ENCODE measurements at places on chromosomes 7 and 10.

GRCh38 chr10:33120700-33121099, 162.7 kb upstream of the ITGB1 start:
- no peak for DNase-seq

DNA sequence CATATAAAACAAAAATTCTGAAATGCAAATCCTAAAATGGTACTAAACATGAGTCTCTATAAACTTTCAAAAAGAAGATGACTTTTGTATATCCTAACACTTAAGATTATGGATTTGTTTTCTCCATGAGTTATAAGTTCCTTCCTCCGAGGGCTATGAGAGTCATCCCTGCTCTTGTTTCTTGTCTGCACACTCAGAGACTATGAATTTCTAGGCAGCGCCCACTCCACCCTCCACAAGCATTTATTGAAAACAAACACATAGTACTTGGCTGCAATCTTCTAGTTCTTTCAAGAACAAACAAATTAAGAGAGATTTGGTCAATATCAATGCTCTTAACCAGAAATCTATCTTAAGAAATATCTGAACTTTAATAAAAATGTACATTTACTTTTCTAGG, 211.7 kb downstream of the DKK1 start:
- DNase-seq: no peak

DNA sequence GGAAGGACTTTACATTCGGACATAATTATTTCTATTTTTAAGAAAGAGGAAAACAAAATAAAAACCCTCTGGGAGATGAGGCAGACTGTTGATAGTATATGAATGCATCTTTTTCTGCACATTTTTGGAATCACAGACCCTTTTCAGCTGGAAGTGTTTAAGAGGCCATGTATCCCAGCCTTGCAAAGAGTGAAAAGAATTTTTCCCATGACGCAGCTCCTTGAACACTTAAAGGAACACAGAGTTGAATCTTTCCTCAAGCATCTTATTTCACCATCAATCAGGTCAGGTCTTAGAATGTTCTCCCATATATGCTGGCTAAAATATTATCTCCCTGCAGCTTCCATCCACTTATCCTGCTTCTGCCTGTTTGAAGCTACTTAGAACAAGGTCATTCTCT, 45.9 kb upstream of the PAPSS2 start:
- DNase-seq: no peak

DNA sequence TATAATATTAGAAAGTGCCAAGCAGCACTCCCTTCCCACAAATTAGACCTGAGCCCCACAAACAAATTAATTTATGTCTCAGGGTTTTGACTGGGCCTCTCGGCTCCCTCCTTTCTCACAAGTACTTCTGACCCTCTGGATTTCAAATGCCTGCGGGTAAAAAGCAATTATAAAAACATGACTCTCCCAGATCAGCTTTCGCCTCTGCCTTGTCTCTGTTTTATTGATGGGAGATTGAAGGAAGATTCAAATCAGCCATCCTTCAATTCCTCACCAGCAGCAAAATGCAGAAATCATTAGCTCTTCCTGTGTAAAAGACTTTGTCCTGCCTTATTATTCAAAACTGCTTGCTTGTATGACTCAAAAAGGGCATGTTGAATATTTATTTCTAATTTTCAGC, 453.7 kb upstream of the MKI67 start:
- DNase-seq: no peak

- no peak for DNase-seq
Measured at GRCh38 chr10:21031232-21031795, 134.2 kb upstream of the NEBL start.

- DNase-seq: no peak
Measured at GRCh38 chr10:99331207-99331803, 2.1 kb downstream of the CNNM1 start.

DNA sequence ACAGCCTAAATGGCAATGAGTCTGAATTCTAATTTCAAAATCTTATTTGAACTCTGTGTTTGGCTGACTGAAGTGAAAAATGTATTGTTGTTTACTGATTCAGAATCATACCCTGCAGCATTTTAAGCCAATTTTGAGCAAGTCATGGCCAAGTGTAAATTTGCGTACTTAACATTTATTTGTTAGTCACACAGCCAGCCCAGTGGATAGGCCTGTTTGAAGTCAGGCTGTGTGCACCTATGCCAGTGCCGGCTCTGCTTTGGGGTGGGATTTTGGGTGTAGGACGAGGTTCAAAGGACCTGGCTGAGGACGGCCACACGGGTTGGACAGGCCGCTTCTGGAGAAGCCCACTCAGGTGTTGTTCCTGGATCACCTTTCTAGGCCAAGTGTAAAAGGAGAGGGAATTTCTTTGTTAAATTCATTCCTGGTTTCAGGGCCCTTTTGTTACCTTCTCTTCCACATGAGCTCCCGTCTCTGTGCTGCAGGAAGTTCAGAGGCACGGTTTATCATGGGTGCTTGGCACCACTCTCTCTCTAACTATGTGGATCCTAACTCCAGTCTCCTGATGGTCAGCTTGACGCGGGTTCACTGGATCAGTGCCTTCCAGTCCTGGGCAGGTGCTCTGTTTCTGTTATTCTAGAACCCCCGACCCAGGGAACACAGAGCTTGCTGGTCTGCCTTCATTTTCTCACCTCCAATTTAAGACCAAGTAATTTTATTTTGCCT, 84.7 kb downstream of the CCNY start:
- DNase-seq: no peak

DNA sequence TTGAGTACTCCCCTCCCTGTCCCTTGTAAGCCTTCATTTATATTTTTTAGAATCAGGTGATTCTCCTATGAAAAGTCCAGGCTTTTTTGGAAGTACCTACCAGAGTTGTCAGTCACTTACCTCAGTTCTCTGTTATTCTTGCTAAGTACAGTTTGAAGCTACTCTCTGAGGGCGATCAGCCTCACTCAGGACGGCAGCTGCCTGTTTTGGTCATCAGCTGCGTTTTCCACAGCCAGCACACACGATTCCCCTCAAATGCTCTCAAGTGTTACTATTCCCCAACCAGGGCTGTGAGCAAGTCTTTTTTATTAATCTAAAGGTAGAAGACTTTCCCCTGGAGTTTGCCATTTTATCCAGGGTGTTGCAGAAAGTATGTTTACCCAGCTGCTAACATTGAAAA, 328.6 kb downstream of the SUGCT start:
- DNase-seq: no peak

- no peak for DNase-seq
Measured at GRCh38 chr7:12633582-12633981, 53.9 kb upstream of the ARL4A start.

DNA sequence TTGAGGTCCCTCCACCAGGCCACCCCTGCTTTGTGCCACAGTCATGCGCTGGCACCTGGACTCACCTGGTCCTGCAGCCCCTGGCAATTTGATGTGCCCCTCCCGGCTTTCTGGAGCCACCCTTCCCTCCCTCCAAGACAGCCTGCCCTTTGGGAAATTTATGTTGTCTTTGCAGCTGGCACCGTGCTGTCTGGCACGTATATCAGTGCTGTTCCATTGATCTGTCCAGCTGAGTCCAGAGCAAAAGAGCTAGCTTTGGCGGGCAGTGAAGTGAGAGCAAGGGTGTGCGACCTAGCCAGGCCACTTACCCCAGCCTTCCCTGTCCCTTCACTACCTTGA, 5.7 kb downstream of the RARRES2 start:
- no peak for DNase-seq

DNA sequence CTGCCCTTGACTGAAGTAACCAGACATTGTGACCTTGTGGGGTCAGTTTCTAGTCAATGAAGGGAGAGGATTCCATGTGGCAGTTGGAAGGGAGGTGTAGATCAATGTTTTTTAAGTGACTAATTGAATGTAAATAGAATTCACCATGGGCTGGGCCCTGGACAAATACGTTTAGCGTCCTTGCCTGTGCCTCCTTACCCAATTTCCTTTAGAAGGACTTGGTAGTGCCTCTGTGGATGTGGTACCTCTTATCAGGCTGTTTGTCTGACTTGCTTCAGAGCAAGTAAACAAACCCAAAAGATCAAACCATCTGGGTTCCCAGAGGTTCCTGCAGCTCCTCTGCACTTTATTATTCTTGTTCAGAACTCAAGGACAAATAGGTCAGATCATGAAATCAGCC, 4.3 kb upstream of the KAT6B start:
- no peak for DNase-seq

DNA sequence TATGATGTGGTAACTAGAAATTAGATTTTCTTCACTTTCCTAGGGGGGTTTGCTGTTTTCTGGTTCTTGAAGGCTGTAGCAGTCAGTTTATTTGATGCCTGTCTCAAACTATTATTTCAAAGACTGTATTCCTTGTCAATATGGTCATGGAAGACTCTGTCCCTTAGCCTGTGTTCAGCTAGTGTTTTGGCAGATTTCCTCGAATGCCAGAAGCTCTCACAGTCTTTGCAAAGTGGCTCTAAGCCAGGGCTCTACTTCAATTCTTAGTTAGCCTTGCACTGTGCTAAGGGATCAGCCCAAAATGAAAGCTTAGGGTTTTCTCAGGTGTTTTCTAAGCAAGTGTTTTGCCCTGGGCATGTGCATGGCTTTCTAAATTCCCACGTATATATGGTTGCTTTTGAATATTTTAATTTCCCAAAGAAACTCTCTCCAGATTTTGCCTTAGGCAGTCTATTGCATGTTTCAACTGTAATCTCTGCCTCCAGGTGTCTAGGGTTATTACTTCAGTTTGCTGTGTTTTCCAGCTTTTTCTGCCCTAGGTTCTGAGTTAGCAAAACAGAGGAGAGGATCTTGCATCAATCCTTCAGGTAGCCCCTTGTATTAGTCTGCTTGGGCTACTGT, 7.2 kb upstream of the C1GALT1 start:
- DNase-seq: no peak

- no peak for DNase-seq
Measured at GRCh38 chr7:84364708-84365107, 170.1 kb upstream of the SEMA3A start.

DNA sequence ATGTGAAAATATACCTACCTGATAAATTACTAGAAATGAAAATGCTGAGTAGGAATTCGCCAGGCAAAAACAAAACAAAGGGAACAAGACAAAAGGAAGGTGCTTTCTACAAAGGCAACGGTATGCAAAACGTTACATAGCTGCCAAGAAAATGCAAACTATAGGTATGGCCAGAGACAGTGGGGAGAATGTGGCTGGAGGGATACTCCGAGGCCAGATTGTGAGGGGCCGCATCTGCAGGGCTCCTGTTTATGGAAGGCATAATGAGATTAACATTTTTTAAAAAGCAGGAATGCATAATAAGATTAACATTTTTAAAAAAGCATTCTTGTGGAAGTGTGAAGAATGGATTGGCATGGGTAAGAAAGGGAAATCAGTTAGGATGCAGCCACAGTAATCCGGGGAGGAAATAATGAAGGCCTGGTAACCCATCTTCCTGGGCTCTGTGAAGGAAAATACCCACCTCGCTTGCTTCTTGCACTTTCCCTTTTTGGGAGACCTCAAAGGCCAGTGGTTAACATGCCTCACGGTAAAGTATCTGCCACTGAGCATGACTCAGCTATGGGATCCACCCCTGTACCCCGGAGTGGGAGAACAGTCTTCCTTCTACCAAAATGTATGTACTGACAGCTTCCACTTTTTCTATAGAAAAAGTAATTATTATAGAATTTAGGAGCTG, 145.8 kb upstream of the LRRN3 start:
- no peak for DNase-seq

DNA sequence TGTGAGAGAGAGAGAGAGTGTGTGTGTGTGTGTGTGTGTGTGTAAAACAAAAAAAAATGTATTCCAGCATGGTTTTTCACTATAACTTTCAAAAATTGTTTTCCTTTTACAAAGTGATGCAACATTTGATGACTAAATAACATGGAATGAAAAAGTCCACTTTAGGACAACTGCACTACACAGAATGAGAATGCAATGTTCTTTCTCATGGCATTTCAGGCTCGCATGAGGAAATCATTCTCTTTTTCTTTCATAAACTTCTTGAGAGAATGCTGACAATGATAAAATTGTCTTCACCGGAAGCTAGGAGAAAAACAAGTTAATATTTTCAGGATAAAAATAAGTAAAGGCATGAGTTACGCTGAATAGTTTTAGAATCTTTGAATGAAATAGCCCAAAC, 53.7 kb downstream of the SLC16A12 start:
- DNase-seq: no peak

DNA sequence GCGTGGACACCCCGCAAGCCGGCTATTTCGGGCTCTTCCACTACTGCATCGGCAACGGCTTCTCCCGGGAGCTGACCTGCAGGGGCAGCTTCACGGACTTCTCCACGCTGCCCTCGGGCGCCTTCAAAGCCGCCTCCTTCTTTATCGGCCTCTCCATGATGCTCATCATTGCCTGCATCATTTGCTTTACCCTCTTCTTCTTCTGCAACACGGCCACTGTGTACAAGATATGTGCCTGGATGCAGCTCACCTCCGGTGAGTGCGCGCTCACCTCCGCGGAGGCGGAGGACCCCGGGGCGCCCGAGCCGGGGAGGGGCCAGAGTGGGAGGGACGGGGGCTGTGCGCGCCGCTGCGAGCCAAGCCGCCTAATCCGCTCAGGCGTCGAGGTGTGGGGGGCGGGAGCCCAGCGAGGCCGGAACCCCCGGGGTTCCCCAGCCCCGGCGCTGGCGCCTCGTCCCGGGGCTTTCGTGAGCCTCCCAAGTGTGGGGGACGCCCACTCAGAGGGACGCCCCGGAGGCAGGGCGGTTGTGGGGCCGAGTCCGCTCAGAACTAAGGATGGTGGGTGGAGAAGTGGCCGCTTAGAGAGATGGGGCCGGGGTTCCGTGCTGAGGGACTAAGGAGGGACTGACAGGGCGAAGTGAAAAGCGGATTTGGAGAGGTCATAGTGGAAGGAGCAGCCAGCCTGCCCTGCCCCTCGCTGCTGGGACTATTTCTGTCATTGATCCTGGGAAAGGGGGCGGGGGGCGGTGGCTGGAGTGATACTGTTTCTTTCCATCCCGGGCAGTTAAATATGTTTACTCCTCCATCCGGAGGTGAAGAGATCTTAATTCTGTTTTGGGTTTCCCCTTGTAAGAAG, 795 bp downstream of the LHFPL3 start:
- DNase-seq: no peak

DNA sequence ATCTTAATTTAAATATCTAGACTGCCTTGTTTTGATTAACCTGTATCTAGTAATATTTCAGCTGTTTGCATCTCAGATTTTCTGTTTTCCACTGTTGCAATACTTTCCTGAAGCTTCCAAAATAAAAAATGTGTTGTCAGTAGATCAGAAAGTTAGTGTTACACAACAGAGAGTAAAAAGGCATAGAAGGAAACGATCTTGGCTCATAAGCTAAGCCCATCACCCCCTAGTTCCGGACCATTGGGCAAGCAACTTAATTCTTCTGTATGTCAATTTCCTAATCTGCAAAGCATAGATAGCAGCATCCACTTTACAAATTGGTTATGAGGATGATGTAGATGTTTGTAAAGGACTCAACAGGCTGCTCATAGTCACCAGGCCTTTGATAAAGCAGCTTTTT, 4.4 kb downstream of the PON3 start:
- no peak for DNase-seq
